ENCODE measurements at places on chromosomes 7 and 10.

- no peak for DNase-seq
These were observed 17.9 kb downstream of the SCRN1 start for GRCh38 chr7:29971566-29972314.

DNA sequence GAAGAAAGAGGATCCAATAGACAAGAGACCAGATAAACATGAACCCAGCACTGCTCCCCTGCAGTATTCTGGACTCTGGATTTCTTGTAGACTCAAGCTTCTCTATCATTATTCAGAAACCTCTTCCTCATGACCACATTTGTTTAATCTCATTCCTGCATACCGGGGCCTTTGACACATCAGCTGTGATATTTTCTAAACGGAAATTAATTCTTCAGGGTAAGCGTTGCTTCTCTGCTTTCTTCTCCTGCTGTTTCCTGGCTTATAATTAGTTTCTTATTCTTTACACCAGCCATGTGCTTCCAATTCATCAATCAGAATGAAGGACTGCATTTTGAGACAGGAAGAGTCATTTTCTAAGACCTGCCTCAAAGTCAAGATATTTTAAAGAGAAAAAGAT lies 54.2 kb upstream of the TARP start:
- no peak for DNase-seq

GRCh38 chr7:117982071-117983055 lies 109.1 kb upstream of the CTTNBP2 start:
- DNase-seq: no peak

GRCh38 chr7:131726686-131727085 lies 170.3 kb upstream of the PODXL start:
- no peak for DNase-seq

- no peak for DNase-seq
These were observed 2.7 kb downstream of the TRUB1 start for GRCh38 chr10:114940735-114941134.

- no peak for DNase-seq
These were observed 159.3 kb downstream of the LYZL1 start for GRCh38 chr10:29448125-29448524.

- peak; percentile 2 for DNase-seq
These were observed 455 bp downstream of the CUL2 start for GRCh38 chr10:35089611-35090161.

GRCh38 chr10:3054183-3054850 lies 13.0 kb upstream of the PFKP start:
- DNase-seq: no peak

- no peak for DNase-seq
These were observed 102.6 kb downstream of the VOPP1 start for GRCh38 chr7:55469721-55470120.

DNA sequence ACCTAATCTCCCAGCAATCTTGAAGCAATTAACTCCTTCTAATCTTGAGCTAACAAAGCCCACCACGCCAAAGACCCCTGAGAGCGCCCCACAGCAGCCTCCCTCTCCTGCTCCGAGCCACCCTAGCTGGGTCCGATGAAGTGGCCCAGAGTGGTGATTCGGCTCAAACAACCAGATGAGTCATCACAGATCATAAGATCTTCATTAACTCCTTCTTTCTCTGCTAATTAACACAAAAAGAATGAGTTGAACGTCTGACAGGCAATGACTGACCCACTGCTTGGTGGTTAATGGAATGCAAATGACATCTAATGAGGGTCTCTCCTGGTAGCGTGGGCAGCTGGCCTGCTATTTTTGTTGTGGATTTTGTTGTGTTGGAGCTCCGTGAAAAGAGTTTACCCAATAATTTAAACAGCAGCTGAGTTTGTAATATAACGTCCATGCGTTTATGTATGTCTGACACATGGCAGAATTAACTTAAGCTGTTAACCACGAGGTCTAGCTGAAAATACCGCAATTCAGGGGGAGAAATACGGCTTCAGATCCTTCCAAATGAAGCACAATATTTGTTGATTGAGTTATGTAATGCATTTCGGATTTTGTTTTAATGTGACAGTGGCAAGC lies 161.4 kb downstream of the RAB11FIP2 start:
- DNase-seq: no peak

DNA sequence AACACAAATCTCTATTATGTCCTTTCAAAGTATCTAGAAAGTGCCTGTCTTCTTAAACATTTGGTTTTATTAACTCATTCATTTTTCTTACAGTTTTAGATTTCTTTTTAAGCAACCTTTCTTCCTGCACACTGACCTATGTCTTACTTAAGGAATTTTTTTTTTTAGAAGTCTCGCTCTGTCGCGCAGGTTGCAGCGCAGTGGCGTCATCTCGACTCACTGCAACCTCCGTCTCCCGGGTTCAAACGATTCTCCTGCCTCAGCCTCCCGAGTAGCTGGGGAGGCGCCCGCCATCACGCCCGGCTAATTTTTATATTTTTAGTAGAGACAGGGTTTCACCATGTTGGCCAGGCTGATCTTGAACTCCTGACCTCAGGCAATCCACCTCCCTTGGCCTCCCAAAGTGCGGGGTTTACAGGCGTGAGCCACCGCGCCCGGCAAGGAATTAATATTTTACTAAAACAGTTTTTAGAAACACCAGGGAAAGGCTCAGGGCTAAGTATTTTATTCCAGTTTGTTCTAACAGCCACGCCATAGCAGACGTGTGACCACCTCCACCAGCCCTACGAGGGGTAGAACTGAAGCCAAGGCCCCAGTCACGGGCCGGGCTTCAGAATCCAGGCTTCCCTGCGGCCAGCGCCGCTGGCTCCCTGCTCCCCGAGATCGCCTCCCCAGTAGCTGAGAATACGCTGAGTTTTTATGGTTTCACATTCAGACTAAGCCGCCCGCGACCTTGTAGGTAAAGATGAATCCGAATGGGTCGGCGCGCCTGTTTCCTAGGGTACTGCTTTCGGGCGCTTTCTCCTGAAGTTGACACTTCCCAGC lies 941 bp upstream of the LUC7L2 start:
- DNase-seq: peak; percentile 24

- no peak for DNase-seq
These were observed 33.5 kb upstream of the ADAM12 start for GRCh38 chr10:126421756-126422256.
